HCT116 (cell line): ENCODE measurements at places on chromosomes 12 and 14.

GRCh38 chr12:111074559-111074958 lies 154.2 kb upstream of the MYL2 start:
- DNase-seq, result no peak

DNA sequence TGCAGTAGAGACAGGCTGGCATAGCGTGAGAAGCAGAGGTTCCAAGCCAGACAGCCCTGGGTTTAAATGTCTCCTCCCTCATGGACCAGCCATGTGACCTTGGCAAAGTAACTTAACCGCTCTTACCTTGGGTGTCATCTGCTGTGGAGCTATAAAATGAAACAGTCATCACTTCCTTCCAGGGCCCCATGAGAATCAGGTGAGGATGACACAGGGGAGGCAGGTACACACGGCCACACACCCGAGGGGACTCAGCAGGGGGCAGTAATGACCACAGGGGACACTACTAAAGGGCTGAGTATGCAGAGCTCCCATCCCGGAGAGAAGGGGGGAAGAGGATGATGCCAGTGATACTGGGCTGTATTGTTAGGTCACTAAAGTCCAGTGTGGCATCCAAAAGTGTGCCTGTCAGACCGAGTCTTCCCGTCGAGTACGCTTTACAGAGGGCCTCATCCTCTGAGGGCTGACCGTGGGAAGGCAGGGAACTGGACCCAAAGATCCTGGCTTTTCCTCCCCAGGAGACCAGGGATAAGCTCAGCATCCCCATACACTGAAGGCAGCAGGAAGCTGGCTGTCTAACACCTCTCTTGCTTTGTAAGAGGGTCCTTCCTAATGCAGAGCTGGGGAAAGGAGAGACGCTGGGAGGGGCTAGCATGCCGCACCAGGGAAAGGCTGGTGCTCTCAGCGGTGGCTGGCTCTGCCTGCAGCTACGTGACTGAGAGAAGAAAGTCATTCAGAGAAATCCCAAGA lies 94.2 kb downstream of the SINHCAF start:
- no peak for DNase-seq

- DNase-seq, result no peak
These were observed 58.6 kb downstream of the ACSS3 start for GRCh38 chr12:81136519-81136918.

DNA sequence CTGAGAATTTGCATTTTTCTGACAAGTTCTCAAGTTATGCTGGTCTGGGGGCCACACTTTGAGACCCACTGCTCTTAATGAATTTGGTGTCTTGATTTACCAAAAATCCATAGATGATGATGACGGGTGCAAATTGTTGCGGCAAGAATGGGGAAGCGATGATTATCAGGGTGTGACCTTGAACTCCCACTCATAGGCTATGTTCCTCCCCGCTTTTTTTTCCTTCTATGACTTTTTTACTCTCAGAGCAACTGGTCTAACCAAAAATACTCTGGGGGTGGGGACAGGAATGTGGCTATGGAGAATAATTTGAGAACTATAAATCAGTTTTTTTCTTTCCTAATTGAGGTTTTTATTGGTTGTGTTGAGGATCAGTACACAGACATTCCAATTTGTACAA lies 83.6 kb downstream of the PPFIBP1 start:
- DNase-seq, result no peak

DNA sequence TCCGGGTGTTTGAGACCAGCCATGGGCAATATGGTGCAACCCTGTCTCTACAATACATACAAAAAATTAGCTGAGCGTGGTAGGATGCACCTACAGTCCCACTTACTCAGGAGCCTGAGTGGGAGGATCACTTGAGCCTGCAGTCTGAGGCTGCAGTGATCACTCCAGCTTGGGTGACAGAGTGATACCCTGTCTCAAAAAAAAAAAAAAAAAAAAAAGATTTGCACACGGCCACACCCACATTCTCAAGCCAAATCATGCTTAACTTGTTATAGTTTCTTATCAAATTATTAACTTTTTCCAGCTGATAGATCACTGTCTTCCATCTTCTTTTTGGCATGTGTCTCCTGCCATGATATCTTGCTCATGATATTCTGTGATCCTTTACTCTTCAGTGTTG lies 6.8 kb downstream of the DRAM1 start:
- DNase-seq, result no peak

DNA sequence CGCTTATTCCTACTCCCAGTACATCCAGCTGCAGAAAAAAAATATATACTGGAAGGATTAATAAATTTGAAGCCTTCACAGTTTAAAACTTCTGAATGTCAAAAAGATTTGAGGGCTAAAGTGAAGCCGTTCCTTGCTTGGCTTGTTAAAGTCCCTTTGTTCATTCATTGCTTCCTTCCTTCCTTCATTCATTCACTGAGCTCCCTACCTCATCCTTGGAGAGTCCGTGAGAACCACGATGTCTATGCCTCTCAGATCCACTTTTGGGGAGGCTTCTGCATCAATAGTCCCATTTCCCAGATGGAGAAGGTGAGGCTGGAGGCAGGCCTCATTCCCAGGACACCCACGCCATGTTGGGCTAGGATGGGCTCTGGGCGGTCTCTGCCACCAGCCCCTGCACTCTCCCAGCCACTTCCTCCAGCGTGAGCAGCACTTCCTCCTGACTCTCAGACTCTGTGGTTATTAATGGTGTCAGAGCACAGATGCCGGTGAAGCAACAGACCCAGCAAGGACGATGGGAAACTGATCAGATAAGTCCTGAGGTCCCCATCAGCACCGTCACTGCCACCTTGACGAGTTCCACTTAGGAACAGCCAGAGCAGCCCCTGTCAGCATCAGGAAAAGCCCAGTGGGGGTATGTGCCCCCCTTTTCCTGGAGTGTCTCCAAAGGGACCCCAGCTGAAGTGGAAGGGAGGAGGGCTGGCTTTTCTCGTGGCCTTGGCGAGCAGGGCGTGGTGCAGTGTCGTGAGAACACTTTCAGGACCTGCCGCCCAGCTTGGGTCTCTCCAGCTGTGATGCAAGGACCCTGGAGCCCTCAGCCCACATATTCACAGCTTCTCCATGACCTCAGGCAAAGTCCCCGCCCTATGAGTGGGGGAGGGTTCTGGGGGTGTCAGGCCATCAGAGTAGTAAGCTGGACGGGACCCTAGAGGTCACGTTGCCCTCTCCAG lies 21.2 kb downstream of the ASB2 start:
- DNase-seq, result no peak

DNA sequence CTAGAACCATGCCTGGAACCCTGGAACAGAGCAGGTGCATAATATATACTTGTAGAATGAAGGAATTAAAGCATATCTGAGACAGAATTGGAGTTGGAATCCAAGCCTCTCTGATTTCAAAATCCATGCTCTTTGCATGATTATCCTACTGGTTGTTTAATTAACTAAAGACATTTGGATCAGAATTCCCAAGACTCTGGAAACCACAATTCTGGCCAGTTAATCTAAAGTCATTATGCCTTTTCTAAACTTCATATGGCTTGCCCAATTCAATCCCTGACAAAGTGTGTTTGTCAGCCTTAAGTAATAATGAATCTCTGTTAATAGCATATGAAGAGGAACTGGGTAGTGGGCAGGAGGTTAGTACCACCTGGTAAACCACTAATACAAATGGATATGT lies 422.6 kb downstream of the ATP23 start:
- no peak for DNase-seq

- no peak for DNase-seq
These were observed 44.1 kb upstream of the EML1 start for GRCh38 chr14:99749142-99749541.

DNA sequence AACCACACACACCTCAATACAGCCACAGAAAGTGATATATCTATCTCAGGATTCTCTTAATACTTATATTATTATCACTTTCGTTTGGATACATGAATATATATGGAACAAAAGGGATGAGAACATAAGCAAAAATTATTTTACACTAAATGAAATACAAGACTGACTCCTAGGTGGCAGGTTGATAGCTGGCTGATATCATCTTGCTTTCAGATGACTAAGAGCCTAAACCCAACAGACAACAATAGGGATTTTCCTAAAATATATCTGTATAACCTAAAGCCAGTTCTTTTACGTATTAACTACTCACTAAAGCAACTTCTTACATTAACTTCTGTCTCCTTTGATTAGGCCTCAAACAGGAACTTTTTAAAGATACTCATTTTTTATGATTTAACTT lies 65.1 kb downstream of the BAZ1A start:
- no peak for DNase-seq

- no peak for DNase-seq
These were observed 295.6 kb upstream of the FLRT2 start for GRCh38 chr14:85234156-85235025.

- DNase-seq, result peak; percentile 29
These were observed 10.0 kb downstream of the LHX5 start for GRCh38 chr12:113461666-113462065.

DNA sequence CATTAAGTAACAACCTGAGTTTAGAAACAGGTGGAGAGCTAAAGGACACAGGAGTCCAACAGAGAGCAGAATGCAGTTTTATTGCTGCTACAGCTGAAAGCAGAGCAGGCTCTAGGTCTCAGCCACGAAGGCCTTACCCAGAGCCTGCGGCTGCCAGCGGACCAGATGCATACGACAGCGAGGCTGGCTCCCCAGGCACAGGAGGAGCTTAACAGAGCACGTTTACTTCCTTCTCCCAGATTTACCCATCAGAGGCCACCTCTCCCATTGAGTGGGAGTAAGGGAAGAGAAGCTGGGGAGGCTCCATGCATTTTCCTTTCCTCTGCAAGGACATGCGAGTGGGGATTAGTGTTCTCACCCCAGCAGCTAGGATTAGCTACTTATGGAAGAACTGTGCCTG lies 22.6 kb downstream of the DYNC1H1 start:
- DNase-seq, result no peak

DNA sequence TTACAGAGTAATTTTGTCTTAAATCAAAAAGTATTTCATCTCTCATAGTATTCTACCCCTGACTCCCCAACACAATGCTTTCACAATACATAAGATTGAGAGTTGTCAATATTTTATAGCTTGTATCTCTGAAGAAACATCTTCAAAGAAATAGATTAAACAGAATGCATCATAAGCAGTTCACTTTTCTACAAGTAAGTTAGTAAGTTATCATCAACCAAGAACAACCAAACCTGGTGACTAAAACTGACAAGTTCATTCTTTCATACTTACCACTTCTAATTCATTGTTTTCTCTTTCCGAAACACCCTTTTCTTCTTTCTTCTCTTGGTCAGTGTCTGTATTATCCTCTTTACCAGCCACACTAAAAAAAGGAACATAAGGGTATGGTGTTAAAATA lies 101.2 kb downstream of the KIF21A start:
- no peak for DNase-seq

DNA sequence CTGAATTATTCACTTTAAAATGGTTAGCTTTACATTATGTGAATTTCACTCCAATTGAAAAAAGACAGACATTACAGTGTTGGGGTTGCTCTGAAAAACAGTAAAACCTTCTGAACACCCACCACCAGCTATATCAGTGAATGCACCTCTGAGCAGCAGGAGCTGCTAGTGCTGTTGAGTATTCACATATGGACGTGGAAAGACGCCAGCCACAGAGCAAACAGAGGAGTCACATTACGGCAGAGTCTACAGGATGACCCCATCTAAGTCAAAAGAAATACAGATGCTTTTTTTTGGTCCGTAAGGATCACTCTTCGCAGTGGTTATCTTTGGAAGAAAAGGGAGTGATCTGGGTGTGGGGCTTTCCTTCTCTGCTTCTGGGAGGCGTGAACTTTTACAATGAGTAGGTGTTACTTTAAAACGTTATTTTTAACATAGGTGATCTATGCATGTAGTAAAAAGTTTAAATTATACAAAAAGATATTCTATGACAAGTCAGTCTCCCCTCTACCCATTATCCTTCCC lies 4.5 kb downstream of the HVCN1 start:
- DNase-seq, result no peak

- no peak for DNase-seq
These were observed 60.2 kb downstream of the STAB2 start for GRCh38 chr12:103647267-103647666.

DNA sequence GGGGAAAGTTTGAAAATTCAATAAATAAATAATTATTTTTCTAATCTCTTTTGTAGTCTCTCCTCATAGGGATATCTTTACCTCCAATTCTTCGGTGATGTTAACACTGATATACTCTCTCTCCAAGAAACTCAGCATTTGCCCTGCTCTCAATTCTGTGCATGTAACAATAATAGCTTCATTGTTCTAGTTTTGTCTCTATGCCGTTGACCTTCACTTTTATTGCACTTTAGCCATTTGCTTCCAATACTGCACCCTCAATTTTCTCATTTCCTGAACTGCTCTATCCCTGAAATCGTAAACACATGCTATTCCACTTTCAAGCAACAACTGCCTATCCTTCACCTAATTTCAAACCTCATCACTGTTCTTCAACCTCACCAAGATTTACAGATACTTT lies 645.0 kb downstream of the C12orf50 start:
- DNase-seq, result no peak

GRCh38 chr12:65648461-65648860 lies 175.8 kb upstream of the HMGA2 start:
- no peak for DNase-seq

DNA sequence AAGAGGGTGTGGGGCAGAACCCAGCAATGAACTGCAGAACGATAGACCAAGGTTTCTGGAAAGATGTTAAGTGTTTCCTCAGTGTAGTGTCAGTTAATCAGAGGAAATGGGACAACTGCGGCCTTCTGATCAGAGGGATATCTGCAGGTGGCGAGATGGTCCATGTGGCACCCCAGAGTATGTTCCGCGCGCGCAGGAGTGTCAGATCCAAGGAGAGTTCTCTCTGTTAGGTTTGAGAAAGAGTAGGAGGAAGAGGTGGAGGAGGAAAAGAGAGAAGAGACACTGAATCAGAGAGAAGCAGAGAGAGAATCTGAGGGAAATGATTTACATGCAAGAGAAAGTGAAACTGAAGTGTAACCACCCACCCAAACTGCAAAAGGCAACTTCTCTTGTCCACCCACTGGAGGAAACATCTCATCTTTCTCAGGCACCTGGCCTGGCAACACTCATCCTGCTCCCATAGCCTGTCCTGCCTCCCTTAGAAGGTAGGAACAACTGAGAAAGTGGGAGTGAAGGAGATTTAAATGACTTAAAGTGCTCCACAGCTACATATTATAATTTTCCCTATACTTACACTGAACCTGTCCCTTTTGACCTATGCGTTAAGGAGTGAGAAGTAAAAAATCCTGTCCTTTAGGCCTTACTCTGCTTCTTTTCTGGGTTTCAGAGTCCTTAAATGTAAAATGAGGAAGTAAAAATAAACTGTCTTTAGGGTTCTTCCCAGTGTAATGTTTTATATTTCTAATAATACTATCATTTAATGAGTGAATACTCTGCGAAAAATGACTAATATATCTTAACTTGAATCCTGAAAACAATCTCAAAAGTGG lies 6.8 kb upstream of the TESPA1 start:
- no peak for DNase-seq

GRCh38 chr12:113348849-113349536 lies 9.4 kb upstream of the PLBD2 start:
- DNase-seq, result no peak

GRCh38 chr12:105935106-105935505 lies 203.6 kb downstream of the NUAK1 start:
- no peak for DNase-seq

- no peak for DNase-seq
These were observed 183.8 kb downstream of the DPF3 start for GRCh38 chr14:72709916-72710611.
